ENCODE measurements at places on chromosomes 12 and 14. TPM values are rescaled to one million over a fixed set of nuclear protein-coding genes. Genes with fewer than 3 reads are reported as not detected.

CCDC88C gene
- total RNA-seq: 52.4 TPM

SPIC gene
- total RNA-seq: not detected

PLA2G1B gene
- not detected for total RNA-seq

TBC1D30 gene
- total RNA-seq: 1.6 TPM

ACVRL1 gene
- not detected for total RNA-seq

OLR1 gene
- not detected for total RNA-seq

GALNT16 gene
- total RNA-seq: 2.3 TPM

FSCB gene
- total RNA-seq: not detected
